ENCODE measurements at places on chromosomes 5 and 9.

DNA sequence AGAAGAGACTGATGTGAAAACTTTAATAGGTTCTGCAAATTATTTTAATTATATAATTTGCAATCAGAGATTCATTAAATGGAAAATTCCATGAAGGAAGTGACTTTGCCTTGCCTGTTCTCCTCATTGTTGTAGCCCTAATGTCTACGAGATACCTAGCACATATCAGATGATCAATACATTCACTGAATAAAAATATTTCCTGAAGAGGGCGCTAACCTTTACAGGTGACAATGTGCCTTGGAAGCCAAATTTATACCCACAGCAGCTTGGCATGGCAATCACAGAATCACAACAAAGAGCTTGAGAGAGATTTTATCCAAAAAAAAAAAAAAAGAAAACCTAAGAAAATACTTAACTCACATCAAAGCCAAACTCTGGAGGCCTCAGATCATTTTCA is 17.4 kb downstream of the HAUS6 start:
- DNase-seq = peak; percentile 52

DNA sequence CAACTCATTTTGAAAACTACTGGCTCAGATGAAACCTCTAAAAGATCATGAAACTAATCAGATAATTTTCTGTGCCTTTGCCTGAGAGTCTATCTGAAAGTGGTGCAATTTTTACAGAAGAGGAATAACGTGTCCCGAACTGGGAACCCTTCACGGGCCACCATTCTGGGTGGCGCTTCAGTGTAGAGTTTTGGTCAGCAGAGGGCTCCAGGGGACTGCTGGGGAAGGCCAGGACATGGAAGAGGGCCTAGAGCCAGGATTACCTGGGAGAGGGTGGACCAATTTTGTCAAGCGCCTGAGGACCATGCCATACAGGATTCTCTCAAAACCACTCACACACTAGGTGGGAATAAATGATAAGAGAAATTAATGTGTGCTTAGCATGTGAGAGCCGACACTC is 49.7 kb upstream of the PLEKHG4B start:
- no peak for DNase-seq

DNA sequence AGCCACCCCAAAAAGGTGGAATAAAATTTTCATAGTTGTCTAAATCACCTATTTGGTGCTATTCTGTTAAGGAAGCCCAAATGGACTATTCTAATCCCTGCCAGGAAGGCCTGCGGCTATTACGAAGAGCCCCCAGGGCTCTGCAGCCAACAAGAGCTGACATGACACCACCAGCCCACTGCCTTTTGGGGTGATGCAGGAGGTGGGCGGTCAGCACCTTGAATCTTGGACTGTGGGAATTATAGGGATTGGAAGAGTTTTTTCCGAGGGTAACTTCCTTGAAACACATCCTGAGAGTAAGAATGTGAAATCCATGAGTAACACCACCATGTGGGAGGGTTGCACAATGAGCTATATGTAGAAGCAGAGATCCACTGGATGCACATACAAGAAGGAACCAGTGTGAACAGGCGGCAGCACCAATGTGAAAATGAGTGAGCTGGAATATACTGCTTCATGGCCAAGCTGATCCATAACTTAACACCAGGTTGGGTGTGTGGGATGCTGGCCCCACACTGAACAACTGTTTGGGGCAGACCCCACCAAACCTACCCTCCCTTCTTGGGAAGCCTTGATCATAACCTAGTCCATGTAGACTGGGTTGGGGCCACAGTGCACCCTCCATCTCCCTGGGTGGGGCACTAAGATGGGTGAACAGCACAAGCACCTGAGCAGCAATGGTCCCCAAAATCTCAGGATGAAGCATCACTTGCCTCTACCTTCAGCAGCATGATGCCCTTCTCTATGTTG is 239.0 kb downstream of the FSTL4 start:
- DNase-seq = no peak

- DNase-seq = no peak
These were observed 110.5 kb downstream of the EPB41L4A start for GRCh38 chr5:112308608-112309007.

DNA sequence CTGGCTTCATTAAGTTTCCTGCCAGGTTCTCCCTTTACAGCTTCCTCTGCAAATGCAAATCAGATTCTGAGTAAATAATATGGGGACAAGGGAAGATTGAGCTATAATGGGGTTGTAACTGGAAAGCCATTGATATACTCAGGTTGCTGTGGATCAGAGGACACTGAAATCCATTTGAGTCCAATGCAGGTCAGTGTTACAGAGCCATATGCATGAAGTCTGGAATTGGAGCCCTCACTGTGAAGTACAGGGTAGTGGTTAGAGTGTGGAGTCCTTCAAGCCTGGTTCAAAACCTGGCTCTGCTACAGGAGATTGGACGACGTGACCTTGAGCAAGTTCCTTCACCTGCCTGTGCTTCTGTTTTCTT is 48.7 kb downstream of the TIMD4 start:
- no peak for DNase-seq

DNA sequence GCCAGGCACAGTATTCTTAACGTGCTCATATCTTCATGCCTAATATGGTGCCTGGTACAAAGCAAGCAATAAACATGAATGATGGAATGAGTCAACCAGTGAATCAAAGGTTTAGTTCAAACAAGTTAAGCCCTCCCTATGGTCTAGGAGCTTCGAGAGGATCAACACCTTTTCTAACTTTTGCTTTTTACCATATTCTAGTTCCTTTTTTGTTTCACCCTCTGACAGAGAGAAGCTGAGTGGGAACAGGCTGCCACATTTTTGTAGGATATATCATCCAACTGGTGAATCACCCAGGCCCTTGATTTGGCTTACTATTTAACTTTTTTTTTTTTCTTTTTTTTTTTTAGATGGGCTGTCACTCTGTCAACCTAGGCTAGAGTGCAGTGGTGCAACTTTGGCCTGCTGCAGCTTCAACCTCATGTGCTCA is 39.3 kb upstream of the TNC start:
- DNase-seq = no peak

DNA sequence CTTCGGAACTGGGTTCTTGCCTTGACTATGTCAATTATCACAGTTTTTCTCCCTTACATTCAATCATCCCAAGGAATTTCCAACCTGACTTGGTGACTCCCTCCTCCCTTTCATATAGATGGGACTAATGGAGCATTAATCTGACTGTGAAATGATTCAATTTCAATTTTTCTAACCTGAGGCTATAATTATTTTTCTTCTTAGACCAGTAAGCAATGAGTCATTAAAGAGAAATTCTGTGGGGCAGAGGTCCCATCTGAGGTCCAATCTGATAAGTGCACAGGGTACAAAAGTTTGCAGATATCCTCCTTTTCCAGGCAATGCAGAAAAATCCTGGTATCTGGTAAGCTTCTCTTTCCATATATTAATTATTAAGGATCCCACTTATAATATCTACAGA is 18.9 kb downstream of the PDE4D start:
- DNase-seq = no peak

DNA sequence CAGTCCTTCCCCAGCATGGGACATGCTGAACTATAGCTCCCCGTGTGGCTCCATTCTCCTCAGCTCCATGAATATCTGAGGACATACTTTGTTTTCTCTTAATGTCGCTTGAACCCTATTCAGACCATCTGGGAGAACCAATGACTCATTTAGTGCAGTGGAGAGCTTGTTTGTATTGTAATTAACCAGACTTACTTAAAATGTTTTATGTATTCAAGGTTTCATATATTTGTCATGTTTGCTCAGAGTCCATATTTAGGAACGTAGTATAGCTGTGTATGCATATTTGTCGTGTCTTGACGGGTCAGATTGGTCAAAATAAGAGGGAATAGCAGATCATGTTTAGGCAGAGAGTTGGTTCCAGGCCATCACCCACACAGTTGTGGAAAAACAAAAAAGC is 150.1 kb upstream of the NTRK2 start:
- DNase-seq = no peak

- DNase-seq = no peak
These were observed 19.5 kb upstream of the KIF27 start for GRCh38 chr9:83940590-83941303.

GRCh38 chr9:6945816-6946215 is 188.0 kb downstream of the KDM4C start:
- no peak for DNase-seq

DNA sequence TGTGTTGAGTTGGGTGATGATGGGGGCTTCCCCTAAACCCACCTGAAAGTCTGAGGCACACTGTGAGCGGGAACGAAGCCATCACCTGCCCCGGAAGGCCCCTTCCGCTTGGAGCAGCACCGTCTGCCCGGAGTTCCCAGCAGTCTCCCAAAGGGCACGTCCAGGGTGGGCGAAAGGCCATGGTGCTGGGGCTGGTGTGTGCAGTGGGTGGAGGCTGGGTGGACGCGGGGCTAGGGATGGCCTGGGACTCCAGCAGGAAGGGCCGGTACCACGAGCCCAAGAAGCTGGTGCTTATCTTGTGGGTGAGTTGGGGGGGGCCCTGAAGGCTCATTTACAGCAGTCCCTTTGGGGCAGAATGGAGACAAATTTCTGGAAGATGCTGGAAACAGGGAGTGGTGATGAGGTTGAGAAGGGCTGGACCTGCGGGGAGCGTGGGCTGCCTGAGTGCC is 4.6 kb downstream of the FLT4 start:
- DNase-seq = no peak

DNA sequence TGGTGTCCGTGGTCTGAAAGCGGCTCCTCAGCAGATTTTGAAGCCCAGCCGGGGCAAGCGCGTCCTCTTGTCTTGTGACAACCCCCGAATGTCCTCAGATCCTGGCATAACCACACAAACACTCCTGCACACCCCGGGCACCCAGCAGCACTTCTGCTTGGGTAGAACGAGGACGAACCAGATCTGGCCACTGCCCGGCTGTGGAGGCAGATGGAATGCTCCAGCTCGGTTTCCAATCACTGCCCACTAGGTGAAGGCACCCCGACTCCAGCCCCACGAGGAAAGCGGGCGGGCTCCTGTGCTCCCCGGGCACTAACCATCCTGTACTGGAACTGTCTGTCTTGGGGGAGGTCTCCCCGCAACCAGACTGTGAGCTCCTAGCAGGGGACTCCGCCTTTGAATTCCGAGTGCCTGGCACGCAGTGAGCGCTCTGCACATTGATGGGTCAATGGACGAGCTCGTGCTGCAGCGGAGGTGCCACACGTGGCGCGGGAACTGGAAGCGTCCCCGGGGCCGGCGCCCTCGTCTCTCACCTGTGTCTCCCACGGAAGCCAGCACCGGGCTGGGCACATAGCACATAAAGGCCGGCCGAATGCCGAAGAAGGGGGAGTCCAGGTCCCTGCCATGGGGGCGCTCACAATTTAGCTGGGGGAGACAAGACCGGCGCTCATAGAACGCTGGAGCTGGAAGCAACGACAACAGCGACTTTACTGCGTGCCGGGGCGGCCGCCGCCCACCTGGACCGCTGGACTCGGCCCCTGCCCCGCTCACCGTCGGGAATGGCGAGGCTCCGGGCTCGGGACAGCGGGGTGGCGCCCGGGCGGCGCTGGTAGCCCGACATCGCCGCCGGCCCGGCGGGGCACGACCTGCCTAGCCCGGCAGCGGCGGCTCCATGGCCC is 608 bp downstream of the ENTR1 start:
- peak; percentile 67 for DNase-seq

GRCh38 chr5:73314395-73315257 is 134.0 kb downstream of the FOXD1 start:
- no peak for DNase-seq

DNA sequence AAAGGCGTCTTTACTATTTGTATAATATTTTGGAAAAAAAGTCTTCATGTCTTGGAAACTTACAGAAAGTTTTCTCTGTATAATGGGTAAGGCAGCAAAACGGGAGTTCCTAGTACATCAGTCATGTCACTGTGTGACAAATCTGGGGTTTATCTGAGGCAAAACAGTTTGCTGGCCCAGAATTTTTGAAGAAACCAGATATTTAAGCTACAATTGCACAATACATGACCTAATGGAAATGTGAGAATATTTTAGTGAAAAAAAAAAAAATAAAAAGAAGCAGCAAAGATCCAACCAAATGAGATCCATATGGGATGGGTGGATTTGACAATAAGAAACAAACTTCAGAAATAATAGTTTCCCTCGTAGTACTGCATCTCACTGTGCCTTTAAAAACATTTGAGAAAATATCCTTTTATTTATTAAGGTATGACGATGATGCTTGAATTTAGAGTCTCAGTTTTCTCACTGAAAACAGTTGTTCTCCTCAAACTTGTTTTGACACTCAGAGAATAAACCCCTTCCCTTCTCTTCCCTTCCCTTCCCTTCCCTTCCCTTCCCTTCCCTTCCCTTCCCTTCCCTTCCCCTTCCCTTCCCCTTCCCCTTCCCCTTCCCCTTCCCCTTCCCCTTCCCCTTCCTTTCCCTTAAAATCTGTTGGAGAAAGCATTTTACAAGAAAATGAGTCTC is 180.5 kb upstream of the TUT7 start:
- DNase-seq = no peak

GRCh38 chr9:99821396-99822108 is at the start of gene NR4A3:
Gene NR4A3, plus strand, starts transcription at chr9:99821885. Its CDS starts 6,158 bp downstream, at chr9:99828043.
- DNase-seq = peak; percentile 97

GRCh38 chr9:90219548-90220118 is 423.0 kb downstream of the DIRAS2 start:
- DNase-seq = peak; percentile 54

DNA sequence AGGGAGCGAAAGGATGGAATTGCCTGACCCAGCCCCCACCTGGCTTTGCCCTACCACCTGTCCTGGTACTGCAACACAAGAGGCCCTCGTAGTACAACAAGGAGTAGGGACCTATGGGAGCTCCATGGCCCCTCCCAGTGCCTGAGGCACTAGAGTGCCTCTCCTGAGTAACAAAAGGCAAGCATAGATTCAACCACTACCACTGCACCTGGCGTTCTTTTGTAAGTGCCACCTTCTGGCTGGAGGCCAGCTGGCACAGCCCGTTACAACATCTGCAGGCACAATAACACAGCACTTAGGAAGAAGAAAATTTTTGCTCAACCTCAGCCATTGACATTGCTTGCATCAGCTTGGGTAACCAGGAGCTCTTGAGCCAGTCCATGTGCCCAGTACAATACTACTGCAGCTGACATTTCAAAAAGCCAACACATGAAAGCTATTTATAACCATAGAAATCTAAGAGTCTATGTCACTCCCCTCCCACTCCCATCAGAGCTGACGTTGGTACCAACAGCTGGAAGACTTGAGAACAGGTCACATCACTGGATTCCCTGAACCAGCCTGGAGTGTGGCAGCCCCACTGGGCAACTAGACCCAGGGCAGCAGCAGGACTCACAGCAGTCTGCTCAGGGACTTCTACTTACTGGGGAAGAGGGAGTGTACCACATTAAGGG is 17.7 kb upstream of the FAM174A start:
- DNase-seq = peak; percentile 50

DNA sequence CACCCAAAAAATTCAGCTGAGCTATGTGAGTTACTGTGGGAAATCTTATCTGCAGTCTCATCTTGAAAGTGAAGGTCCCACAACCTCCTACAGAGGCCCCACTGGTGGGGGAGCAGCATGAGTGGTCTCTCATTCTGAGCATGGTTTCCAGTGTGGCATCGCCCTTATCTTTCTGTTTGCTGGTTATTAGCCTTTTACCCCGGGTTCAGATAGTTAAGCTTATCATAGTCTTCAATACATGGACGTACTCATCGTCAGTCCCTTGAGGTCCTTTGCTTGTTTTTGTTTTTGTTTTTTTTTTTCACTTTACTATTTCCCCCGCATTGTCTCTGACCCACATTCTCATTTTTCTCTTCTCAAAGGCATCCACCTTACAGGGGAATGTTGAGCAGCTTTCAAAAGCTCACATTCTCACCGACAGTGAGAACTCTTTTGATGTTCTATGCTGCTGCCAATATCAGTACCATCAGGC is 7.7 kb upstream of the HAVCR2 start:
- DNase-seq = no peak

- no peak for DNase-seq
These were observed 263.3 kb upstream of the MVB12B start for GRCh38 chr9:126063326-126063725.

All from NAMALWA (cell line).